Activated T-cell treated with anti-CD3 and anti-CD28 coated beads for 48 hours (primary cell): ENCODE measurements at places on chromosomes 12 and 14.

GRCh38 chr14:59931237-59931636 is 11.3 kb downstream of the LRRC9 start:
- DNase-seq = no peak

- no peak for DNase-seq
These were observed 281.1 kb upstream of the AMIGO2 start for GRCh38 chr12:47360771-47361388.

GRCh38 chr12:130860311-130860710 is 11.6 kb upstream of the RAN start:
- no peak for DNase-seq

DNA sequence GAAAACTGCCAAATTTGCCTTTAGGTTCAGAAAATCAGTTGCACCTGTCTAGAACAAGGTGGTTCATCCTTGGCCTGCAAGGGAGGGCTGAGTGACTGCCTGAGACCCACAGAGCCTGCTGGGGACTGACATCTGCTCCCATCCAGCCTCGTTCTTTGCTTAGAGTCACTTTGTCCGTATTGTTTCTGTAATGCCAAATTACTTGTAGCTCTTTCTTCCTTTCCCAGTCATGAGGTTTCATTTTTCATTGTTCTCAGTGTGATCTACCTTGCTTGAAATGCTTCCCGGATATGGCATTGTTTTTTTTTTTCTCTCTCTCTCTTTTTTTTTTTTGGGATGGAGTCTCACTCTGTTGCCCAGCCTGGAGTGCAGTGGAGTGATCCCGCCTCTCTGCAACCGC is 21.3 kb downstream of the TSPAN9 start:
- no peak for DNase-seq
